ENCODE measurements at places on chromosomes 12 and 14.

GRCh38 chr14:69712599-69713088 lies 54.3 kb upstream of the SRSF5 start:
- no peak for DNase-seq

DNA sequence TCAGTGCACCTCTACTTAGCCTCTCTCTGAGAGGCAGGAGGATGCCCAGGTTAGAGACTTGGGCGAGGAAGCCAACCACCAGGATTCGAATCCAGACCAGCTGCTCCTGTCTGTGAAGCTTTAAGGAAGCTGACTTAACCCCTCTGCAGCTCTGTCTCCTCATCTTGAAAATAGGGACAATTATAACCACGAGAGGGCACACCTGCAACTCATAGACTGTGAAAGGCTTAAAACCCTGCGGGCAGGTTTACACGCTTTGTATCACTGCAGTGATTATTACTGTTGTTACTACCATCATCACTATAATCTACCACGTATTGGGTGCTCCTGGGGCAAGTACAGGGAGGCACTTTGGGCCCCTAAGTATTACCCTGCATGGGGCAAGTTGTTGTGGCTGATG lies 379.8 kb downstream of the VRK1 start:
- no peak for DNase-seq

GRCh38 chr14:64159588-64159987 lies 134.6 kb downstream of the ESR2 start:
- DNase-seq, result no peak

DNA sequence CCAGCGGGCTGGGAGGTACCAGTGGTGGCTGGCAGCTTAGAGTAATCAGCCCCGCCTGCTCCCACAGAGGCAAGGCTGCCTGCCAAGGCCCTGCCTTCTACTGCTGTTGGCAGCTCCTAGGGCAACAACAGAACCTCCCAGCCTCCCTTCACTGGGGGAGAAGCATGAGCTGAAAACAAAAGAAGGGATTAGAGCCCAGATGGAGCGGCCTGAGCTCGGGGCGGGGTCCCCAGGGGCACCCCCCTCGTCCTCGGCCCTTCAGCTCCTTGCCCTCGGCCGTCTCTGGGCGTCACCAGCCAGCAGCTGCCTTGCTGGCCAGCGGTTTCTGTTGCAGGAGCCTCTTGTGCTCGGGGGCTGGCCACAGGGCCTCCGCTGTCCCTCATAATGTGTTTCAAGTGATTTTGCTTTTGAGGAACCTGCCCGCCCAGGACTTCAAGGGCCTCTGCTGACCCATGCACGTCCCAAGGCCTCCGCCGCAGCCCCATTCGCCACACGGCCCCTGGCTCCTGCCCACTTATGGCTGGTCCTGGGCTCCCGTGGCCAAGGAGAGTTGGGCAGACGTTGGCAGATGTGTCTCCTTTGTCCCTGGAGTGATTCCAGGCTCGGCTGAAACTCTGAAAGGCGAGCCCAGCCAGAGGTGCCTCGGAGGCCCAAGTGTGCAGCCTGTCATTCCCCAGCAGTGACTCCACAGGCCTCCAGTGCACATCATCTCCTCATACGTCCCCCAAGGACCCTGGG lies 49.7 kb downstream of the PSMA6 start:
- no peak for DNase-seq

GRCh38 chr14:101040538-101041442 lies 137.3 kb upstream of the RTL1 start:
- no peak for DNase-seq

- no peak for DNase-seq
These were observed 46.5 kb downstream of the ST8SIA1 start for GRCh38 chr12:22287776-22288621.

Measured in stimulated activated CD4-positive, alpha-beta T cell treated with anti-CD3 and anti-CD28 coated beads, Interleukin-15, amount 100 ng/mL, for 1 hour (primary cell).